ELR (cell line): ENCODE measurements at places on chromosomes 16 and 17.

DNA sequence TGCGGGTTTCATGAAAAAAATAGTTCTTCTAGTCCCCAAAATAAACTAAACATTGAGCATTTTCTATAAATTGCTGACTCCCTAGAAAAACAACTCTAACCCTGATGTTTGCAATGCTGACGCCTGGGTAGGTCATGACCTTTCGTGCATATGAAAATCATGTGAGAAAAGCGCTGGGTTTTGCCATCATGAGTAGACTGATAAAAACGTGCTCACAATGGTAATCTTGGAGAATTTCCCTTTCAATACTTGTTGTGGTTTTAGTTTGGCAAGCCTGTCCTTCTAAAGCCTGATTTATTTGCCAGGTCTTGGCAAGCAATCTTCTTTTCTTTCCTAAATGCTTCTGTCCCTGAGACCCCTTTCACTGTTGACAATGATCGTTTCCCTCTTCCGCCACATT, 4.0 kb upstream of the CLEC10A start:
- DNase-seq, result no peak

DNA sequence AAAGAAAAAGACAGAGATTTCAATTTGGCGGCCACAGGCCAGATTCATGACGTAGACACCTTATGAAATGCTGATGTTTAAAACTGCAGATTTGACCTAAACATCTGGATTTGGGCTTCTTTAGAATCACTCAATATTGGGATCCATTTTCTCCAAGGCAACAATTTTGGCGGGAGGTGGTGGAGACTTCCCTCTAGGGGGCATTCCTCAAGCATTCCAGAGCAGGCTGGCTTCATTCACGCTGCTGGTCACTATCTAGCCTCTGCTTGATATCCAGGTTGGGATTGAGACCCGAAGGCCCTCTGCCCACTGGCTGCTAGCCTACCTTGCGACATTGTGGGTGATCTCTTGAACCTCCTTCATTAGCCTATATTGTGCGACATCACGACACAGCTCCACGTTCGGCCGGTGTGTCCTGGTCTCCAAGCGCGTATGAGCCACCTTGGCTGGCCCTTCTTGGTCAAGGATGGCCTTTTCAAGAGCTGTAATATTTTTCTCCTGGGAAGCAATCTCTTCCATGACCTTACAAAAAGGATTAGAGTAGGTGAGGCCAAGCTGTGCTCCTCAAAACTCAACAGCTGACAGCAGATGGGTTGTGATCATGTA, 24.5 kb downstream of the FBXO39 start:
- no peak for DNase-seq

GRCh38 chr17:16911141-16911937, 60.6 kb downstream of the TNFRSF13B start:
- DNase-seq, result no peak

GRCh38 chr16:67977005-67977404, 3.3 kb downstream of the DPEP3 start:
- DNase-seq, result no peak

- no peak for DNase-seq
Observed at GRCh38 chr16:66936462-66936861, 1.1 kb downstream of the CES2 start.

DNA sequence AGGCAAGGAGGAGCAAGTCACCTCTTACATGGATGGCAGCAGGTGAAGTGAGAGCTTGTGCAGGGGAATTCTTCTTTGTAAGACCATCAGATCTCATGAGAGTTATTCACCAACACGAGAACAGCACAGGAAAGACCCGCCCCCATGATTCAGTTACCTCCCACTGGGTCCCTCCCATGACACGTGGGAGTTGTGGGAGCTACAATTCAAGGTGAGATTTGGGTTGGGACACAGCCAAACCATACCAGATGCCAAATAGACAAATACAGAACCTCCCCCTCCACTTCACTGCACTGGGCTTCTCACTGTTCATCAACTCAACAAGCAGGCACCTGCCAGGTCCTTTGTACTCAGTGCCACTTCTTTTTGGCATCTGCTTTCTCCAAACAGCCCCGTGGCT, 100.2 kb downstream of the WSCD1 start:
- DNase-seq, result no peak

DNA sequence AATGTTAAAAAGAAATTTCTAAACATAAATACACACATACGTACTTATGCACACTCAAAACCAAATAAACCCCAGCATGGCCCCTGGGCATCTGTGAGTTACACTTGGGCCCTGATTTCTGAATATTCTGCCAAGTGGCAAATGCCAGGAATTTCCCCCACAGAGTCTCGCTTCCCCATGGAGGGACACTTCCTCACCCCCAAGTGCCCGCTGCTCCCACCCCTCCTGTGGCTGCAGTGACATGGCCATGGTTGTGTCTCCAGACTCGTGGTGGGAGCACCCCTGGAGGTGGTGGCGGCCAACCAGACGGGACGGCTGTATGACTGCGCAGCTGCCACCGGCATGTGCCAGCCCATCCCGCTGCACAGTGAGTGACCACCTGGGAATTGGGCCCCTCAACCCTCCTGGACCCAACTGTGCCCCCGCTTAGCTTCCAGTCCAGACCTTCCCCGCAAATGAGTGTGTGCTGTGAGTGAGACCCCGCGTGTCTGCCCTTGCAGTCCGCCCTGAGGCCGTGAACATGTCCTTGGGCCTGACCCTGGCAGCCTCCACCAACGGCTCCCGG, 4.0 kb downstream of the ITGAD start:
- no peak for DNase-seq

DNA sequence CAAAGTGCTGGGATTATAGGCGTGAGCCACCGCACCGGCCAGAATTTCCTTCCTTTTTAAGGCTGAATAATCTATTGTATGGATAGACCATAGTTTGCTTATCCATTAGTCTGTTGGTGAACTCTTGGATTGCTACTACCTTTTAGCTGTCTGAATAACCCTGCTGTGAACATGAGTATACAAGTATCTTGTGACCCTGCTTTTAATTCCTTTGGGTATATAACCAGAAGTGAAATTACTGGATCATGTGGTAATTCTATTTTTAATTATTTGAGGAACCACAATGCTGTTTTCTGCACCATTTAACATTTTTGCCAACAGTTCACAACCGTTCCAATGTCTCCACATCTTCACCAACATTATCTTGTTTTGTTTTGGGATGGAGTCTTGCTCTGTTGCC, 4.6 kb upstream of the OTOA start:
- DNase-seq, result no peak

DNA sequence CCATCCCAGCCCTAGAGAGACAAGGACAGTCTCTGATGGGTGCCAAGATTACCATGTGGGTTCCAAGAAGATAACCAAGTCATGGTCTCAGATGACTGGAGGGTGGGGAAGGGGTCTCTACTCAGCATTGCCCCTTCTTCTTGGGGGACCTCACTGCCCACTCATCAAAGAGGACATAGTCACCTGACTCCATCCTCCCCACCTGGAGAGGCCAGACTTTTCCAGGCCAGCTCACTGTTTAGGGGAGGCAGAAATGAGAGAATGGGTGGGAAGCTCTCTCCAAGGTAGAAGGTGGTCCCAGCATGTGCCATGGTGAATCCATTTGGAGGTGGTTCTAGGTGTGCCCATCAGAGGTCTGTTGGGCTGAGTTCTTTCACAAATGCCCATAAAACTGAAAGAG, 20.7 kb upstream of the IL21R start:
- DNase-seq, result no peak

GRCh38 chr17:48563385-48563838, 14.7 kb downstream of the HOXB4 start:
- DNase-seq, result no peak

- DNase-seq, result no peak
Observed at GRCh38 chr16:73568769-73569168, 520.8 kb upstream of the ZFHX3 start.

- no peak for DNase-seq
Observed at GRCh38 chr16:84362471-84362941, 5.8 kb upstream of the ATP2C2 start.

- no peak for DNase-seq
Observed at GRCh38 chr17:55383771-55384642, 37.6 kb downstream of the MMD start.
